ENCODE measurements at places on chromosomes 3 and 15.

- DNase-seq = no peak
Measured at GRCh38 chr3:69389520-69390248, 3.8 kb upstream of the FRMD4B start.

DNA sequence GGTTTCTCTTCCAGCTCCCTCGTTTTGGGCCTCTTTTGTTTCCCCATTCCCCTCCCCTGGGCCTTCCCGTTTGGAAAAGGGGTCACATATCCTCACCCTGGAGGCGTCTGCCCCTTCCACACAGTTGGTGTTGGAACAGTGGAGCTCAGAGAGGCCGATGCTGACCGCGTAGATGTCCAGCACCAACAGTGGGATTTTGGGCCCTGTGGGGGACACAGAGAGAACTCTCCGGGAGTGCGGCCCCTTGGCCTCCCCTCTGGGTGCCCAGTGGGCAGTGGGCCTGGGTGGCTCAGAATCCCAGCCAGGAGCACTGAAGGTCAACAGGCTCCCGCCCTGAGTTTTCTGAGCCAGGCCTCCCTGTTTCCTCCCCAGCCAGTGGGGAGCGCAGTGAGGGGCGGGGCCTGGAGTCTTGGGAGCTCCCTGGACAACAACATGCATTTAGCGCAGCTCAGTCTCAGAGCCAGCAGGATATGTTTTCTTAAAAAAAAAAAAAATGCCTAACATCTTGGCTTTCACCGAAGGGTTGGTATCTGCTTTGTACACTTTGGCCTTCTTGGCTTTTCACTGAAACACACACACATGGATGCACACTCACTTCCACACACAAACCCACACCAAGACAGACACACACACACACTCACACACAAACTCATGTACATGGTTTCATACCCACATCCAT is 670 bp upstream of the ISLR start:
- DNase-seq = peak; percentile 16

- no peak for DNase-seq
Measured at GRCh38 chr15:74395319-74396145, 28.1 kb upstream of the CYP11A1 start.

DNA sequence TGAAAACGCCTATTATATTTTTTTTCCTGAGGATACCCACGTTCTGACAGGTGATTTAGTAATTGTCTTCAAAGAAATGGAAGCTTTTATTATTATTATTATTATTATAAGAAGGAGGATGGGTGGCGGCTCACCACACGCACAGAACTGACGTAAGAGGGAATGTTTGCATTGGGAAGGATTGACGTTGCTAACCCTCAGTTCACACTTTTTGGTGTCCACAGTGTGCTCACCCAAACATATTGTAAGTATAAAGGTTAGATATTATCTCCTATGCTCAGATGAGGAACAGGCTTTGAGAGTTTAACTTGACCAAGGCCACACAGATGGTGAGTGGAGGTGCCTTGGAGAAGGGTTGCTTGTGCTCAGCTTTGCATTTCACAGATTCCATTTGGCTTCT is 533.5 kb upstream of the TBL1XR1 start:
- DNase-seq = no peak

GRCh38 chr3:193859195-193859594 is 266.2 kb downstream of the OPA1 start:
- no peak for DNase-seq

GRCh38 chr3:135141160-135141559 is 346.1 kb downstream of the EPHB1 start:
- DNase-seq = no peak

GRCh38 chr3:182794455-182795388 is 1.4 kb downstream of the ATP11B start:
- no peak for DNase-seq

DNA sequence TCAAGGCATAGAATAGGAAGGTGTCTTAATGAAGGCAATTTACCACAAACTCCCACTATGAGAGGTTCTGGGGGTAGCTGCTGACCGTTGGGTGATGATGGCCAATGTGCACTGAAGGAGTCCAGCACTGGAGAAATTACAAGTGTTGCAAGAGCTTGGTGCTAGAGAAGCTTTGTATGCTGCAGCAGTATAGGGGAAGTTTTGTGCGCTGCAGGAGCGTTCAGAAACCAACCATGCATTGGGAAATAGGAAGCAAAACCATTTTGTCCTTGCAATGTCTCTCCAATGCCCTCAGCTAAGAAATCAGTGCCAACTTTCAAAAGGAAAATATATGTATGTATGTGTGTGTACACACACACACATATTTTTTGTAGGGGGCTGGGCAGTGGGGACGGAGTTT is 441.6 kb upstream of the NAALADL2 start:
- no peak for DNase-seq

All from activated naive CD8-positive, alpha-beta T cell treated with anti-CD3 and anti-CD28 coated beads, Interleukin-2, amount 10 ng/mL, durations not matched to agents 7 days and 5 days (primary cell).